NCI-H1417 treated with DMSO at 0.1 percent for 48 hours (cell line): ENCODE measurements at places on chromosomes 2 and 18.

GRCh38 chr2:95343429-95344214, 46.5 kb downstream of the KCNIP3 start:
- DNase-seq: no peak

GRCh38 chr2:238916176-238916874, 68.4 kb downstream of the TWIST2 start:
- DNase-seq: no peak

- DNase-seq: no peak
These were observed 10.8 kb upstream of the TAF4B start for GRCh38 chr18:26215247-26215970.

DNA sequence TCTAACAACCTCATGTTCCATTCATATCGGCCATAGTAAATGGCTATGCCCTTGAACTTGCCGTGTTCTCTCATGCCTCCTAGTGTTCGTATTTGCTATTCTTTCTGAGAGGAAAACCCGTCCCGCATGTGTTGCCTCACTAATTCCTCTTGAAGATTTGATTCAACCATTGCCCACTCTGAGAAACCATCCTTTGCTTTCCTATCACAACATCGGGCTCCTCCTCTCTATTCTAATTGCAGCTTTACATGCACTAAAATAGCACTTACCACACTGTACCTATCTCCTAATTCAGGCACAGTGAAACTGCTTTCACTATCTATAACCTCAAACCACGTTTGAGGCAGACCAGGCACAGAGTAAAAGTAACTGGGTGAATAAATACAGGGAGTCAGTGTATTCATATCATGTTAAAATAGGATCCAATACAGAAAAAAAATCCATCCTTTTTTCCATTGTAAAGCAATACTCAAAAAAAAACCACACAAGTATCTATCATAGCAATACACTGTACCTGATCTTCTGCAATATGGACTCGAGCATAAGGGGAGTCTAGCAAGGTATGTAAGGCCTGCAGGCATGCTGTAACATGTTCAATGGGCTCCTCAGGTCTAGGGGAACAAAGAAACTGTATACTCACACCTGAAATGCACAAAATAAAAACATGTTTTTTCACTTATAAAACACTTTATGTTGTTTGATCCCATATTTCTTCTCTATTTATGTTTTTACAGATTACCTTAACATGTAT, 39.0 kb upstream of the STRN start:
- DNase-seq: no peak

GRCh38 chr2:3584076-3584475, 9.0 kb downstream of the RPS7 start:
- DNase-seq: no peak

DNA sequence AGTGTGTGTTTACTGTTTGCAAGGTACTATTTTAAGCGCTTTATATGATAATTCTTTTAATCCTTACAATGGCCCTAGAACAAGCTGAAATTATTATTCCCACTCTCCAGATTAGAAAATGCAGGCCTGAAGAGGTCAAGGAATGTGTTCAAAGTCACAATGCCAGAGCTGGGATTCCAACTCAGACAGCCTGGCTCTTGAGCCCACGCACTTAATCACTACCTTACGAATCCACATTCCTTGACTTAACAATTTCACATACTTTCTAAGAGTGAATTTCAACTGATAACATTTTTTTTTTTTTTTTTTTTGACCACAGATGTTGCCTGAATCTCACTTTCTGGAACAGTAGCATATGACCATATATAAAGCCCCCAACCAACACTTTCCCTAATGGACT, 400.3 kb downstream of the NCKAP5 start:
- no peak for DNase-seq

GRCh38 chr2:113977060-113977659, 87.3 kb downstream of the ACTR3 start:
- no peak for DNase-seq
